ENCODE measurements at places on chromosomes 3 and 15.

GRCh38 chr3:112293368-112294321, at the start of gene SLC9C1:
TSS of gene SLC9C1 (minus strand) at chr3:112294216. CDS start at chr3:112286791, 7,425 bp downstream.
- DNase-seq: peak; percentile 64

GRCh38 chr15:101813803-101814534, 2.0 kb downstream of the OR4F15 start:
- DNase-seq: no peak

- DNase-seq: peak; percentile 82
Measured at GRCh38 chr3:13884851-13885703, 5.2 kb upstream of the WNT7A start.

GRCh38 chr3:125957674-125958510, 11.1 kb upstream of the ROPN1B start:
- DNase-seq: no peak

- no peak for DNase-seq
Measured at GRCh38 chr15:88705769-88706165, 67.0 kb downstream of the ISG20 start.

- DNase-seq: no peak
Measured at GRCh38 chr3:124292329-124292728, 300.4 kb upstream of the ROPN1 start.

- no peak for DNase-seq
Measured at GRCh38 chr3:171266034-171266739, 194.0 kb downstream of the TNIK start.

- no peak for DNase-seq
Measured at GRCh38 chr15:94322141-94322540, 90.8 kb downstream of the MCTP2 start.

- no peak for DNase-seq
Measured at GRCh38 chr15:52615302-52615701, 46.5 kb upstream of the ARPP19 start.

DNA sequence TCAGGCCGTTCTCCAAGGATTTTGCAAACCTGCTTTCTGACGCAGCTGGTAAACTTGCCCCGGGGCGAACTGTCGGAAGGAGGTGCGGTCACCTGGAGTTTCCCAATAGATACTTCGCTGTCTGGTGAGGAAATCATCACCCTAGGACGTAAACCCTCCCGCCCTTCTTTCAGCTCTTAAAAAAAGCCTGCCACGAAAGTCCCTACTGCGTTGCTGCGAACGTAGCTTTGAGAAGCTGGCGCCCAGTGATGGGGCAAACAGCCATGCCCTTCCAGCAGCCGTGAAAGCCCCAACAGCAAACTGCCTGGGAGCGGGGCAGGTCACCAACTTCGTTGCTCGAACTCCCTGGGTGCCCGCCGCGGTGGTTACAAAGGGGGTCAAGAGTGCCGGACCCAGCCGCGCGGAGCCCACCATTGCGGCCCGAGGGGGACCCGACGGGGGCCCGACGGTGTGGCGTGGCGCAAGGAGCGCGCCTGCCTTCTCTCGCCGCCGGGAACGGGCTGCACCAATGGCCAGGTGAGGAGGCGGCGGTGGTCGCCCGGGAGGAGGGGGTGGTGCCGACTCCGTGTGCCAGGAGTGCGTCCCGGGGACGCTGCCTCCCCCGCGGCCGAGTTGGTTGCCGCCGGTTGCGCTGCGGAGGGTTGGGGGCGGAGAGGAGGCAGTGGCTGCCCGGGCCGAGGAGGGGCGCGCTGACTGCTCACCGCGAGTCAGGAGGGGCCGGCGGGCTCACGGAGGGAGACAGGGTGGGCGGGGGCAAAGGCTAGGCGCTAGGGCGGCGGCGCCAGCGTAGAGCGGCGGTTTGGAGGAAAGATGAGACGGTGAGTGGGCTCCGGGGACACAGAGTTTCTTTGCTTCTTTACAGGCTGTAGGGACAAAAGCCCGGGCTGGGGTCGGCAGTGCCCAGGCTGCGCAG, at the start of gene PHLDB2:
Gene PHLDB2, plus strand, starts transcription at position 205 of the 913 bp plus-strand sequence. CDS start 24,813 bp downstream, outside the sequence.
- DNase-seq: peak; percentile 69

DNA sequence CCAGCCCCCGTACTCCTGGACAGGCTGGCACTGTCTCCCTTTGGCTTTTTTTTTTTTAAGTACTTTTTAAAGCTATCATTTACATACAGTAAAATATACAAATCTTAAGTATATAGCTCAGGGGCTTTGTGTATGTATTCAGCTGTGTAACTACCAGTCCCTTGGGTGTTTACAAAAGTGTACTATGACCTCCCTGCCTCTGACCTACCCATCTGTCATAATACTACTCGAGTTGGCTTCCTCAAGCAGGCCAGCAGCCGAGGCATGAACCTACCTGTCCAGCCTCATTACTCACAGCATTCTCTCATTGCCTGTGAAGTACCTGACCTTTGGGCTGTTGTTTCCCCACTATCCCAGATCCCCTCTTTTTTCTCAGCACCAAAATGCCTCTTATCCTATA, 33.2 kb downstream of the ABHD2 start:
- DNase-seq: no peak

DNA sequence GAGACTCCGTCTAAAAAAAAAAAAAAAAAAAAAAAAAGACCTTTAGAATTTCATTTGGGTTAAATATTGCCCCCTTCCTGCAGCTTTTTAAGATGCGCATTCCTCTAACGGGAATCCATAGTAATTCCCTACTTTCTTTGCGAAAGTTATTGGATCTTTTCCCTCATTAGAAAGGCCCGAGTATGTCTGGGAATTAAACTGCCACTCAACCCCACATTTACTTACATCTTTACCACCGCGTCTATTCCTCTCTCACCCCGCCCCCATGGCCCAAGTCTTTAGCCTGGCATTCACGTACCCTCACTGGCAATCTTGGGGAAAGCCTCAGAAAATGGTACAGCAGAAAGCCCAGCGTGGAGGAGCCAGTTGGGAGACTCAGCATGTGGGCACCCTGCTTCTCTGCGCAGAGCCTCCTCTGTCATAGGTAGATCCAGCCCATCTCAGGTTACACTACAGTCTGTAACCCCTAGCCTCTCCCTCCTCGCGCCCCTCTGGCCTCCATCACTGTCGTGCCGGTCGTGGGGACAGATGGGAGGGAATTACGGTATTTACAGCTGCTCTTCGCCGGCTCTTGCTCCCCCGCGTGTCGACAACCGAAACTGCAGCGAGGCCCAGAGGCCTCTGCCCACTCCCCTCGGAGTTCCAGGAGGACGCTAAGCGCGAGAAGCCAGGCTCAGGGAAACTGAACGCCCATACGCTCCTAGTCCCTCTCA, 6.4 kb upstream of the ANKDD1A start:
- DNase-seq: peak; percentile 80

GRCh38 chr3:100600181-100601042, 9.0 kb upstream of the ADGRG7 start:
- no peak for DNase-seq

DNA sequence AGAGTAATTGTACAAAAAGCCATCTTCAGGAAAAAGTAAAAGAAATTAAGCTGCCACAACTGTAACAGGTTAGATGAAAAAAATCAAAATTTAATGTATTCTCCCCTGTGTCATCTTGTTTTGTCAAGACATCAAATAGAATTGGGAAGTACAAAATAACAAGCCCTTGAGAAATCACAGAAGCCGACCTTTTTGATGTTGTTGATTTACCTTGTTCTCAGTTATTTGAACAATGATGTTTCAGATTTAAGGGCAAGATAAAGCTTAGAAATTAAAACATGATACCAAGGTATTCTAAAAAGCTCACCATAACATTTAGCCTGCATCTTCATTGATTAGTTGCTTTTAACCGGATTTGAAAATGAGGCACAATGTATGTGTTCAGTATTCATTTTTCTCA, 523.0 kb downstream of the FOXP1 start:
- peak; percentile 48 for DNase-seq

DNA sequence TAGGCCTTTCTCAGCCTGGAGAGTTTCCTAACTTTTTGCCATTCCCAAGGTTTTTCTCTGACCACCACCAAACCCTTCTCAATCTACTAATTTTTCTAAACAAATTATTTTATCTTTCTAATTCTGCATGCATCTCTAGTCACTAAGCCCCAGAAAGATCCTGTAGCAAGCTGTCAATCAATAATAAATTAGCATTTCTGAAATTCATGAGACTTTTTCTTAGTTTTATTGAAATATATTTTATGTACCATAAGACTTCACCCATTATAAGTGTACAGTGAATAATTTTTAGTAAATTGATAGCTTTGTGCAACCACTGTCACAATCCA, 22.4 kb upstream of the AP4E1 start:
- no peak for DNase-seq

DNA sequence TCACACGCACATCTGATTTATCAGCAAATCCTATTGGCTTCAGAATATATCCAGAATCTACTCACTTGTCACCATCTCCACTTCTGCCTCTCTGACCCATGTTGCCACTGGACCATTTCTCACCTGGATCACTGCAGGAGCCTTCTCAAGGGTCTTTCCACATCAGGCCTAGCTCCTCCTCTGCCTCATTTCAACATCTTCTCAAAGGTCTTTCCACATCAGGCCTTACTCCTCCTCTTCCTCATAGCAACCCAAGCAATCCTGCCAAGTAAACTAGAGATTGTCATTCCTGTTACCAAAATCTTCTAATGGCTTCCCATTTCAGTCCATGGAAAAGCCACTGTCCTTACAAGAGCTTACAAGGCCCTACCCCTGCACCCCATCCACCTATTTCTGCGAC, 18.0 kb upstream of the DUT start:
- DNase-seq: no peak

GRCh38 chr15:69069996-69070395, 55.5 kb downstream of the NOX5 start:
- DNase-seq: no peak

DNA sequence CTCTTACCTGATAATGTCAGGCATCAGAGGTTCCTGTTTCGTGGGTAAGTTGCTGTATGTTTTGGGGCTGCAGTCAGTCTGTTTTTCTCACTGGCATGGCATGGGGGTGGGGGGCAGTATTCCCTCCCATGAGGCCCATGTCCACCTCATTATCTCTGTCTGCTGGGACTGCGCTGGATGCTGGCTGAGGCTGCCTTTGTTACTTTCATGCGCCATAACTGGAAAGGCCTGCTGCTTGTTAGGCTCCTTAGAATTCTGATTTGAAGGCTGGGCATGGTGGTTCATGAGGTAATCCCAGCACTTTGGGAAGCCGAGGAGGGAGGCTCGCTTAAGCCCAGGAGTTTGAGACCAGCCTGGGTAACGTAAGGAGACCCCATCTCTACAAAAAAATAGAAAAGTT, 9.8 kb downstream of the APBA2 start:
- DNase-seq: no peak

GRCh38 chr15:64267331-64267973, 88.5 kb downstream of the CSNK1G1 start:
- no peak for DNase-seq

DNA sequence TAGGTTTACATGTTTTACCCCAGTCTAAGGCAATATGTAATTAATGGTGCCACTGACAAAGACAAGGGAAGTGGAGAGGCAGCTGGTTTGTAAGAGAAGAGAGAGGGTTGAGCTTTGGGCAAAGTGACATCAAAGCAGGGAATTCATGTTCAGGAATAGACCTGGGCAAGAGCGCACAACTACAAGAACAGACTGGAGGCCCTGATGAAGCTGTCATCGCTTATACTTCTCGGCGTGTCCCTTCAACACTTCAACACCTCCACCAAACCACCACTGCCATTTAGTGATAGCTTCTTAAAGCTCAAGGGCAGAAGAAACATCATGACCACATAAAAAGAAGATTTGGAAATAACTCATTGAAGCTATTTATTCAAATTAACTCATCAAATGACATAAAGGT, 19.6 kb upstream of the KNG1 start:
- no peak for DNase-seq

- no peak for DNase-seq
Measured at GRCh38 chr3:182618085-182618732, 175.1 kb upstream of the ATP11B start.

- no peak for DNase-seq
Measured at GRCh38 chr15:86854176-86854575, 774.5 kb downstream of the AGBL1 start.

- no peak for DNase-seq
Measured at GRCh38 chr15:25664761-25665160, 198.4 kb downstream of the ATP10A start.

DNA sequence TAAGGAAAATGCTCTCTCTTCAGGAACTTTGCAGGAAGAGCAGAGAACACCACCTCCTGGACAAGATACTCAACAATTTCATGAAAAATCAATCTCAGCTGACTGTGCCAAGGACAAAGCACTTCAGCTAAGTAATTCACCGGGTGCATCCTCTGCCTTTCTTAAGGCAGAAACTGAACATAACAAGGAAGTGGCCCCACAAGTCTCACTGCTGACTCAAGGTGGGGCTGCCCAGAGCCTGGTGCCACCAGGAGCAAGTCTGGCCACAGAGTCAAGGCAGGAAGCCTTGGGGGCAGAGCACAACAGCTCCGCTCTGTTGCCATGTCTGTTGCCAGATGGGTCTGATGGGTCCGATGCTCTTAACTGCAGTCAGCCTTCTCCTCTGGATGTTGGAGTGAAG, 200.5 kb downstream of the AKAP13 start:
- DNase-seq: peak; percentile 63

GRCh38 chr3:110139048-110139447, 801.7 kb upstream of the DPPA4 start:
- DNase-seq: no peak

GRCh38 chr3:60754617-60755016, 496.6 kb downstream of the FHIT start:
- DNase-seq: no peak

GRCh38 chr3:3145831-3146230, 19.1 kb downstream of the TRNT1 start:
- DNase-seq: no peak

DNA sequence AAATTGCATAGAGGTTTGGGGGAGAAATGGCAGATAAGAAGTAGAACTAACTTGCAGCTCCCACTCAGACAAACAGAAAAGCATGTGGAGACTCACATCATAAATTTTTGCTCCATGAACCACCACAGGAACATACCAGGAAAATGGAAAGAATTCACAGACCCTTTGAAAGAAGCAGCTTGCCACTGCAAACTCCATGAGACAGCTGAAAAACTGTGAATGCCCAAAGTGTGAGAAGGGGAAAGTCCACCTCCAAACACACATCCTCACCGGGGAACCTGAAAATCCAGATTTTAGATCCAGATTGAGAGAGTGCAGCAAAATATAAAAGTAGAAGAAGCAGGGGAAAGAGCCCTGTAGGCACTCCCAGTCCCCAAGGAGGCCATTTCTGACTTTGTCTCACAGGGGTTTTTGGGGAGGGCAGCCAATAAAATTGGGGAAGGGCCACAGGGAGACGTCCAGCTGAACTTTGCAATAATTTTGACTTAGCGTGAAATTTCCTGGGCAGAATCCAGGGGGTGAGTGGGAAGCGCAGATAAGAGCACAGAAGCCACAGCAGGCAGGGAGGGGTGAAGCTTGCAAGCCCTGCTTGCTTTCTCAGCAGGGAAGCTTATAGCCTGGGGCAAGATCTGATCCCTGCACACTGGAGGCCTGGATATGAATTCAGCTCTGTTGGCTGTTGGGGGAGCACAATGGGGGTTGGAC, 183.4 kb upstream of the UBE2E2 start:
- no peak for DNase-seq

DNA sequence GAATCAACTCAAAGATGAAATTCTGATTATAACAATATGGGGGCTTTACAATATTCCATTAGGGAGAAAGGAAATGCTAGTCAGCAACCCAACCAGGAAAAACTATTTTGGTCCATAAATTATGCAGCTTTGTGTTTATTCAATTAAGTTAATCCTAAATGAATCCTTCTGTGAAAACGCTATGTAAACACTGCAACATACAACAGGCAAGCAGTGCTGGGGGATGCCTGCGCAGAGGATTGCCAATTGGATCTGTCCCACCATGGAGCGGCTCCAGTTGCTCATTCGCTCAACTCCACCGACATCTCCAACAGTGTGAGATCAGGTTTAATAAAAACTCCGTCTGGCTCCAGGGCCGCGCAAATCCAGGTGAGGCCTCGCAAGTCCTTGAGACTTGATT, 290.5 kb upstream of the VEPH1 start:
- no peak for DNase-seq

Data from CD4-positive, alpha-beta T cell treated with Interleukin-12 subunit alpha and Interleukin-12 subunit beta, for 1 hour (primary cell).